ENCODE measurements at places on chromosomes 3 and 15.

DNA sequence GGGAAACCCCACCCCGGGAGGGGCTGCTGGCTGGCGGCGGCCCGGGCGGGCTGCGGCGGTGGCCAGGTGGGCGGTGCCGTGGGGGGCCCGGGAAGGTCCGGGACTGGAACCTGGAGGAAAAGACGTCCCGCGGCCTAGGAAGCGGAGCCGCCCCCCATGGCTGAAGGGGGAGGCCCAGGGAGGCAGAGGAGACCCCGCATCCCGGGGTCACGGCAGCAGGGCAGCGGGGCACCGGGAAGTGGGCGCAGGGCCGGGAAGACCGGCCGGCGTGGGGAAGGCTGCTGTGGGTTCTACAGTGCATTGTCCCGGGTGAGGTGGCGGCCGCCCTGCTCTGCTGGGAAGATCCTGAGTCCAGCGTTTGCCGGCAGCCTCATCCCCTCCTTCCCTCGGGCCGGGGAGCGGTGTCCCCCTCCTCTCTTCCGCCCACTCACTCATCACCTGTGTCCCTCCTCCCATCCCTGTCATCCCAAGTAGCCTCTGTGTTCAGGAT, 525 bp upstream of the FSTL1 start:
- DNase-seq: no peak

DNA sequence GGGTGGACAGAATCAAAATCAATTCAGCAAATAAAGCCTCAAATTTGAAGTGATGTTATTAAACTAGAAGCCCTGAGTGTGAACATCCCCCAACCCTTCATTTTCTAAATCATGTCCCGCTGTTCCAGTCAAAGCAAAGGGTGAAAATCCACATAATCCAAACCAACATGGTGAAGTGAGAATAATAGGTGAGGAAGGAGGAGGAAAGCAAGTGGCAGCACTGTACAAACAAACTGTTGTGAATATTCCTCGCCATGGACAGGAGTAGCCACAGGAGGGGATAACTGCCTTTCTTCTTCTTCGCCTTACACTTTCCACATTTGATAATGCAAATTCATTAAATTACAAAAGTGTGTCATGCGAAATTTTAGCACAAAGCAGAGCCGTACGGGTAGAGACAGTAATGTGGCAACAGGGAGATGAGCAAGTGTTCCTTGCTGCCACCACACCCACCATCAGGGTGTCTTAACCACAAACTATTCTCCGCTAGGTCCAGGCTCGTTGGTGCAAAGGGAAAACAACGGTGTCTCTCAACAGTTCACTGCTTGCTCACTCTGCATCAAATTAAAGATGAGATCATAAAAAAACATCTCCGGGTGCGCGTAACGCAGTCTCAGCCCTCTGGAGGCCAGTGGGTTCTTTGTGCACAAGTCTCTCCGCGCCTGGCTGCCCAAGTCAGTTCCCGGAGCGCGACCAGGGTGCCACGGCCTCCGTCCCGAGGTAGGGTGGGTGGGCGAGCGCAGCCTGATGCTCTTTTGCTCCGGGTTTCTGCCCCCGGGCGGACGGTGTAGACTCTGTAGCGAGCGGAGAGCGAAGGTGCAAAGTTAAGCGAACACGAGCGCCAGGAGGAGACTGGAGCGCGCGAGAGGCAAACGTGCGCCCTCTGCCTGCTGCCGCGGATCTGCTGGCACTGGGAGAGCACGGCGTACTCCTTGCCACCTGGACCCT, 6.7 kb downstream of the EPHA3 start:
- DNase-seq: peak; percentile 59

DNA sequence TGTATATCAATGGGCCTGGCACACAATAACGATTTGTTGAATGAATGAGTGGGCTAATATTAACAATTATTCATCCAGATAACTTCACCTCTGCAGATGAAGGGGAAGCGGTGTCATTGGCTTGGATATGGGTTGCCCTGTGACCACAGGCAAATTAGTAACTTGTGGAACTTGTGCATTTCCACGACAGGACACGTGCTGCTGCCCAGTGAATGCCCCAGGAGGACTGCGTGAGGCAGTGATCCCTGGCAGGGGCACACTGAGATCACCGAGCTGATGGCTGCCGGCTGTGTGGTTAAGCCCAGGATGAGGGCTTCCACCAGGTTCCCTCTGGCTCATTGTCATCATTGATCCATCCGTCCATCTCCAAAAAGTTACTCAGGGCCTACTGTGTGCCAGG, 84.1 kb upstream of the HACD2 start:
- DNase-seq: no peak

DNA sequence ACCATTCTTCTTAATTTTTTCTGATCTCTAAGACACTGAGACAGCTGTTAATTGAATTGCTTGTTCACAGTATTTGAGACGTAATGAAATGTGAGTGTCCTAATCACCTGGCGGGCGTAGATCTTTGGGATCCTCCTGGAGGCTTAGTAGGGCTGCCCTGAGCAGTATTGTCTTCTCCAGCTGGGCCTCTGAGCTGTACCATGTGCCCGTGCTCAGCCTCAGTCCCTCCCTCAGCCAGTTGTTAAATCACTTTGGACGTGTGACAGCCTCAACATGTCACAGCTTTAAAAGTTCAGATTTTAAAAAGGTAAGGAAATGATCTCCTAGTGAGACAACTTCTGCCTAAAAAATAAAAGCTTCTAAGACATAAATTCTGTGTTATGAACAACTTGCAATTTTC, 35.5 kb downstream of the IGF1R start:
- DNase-seq: no peak

DNA sequence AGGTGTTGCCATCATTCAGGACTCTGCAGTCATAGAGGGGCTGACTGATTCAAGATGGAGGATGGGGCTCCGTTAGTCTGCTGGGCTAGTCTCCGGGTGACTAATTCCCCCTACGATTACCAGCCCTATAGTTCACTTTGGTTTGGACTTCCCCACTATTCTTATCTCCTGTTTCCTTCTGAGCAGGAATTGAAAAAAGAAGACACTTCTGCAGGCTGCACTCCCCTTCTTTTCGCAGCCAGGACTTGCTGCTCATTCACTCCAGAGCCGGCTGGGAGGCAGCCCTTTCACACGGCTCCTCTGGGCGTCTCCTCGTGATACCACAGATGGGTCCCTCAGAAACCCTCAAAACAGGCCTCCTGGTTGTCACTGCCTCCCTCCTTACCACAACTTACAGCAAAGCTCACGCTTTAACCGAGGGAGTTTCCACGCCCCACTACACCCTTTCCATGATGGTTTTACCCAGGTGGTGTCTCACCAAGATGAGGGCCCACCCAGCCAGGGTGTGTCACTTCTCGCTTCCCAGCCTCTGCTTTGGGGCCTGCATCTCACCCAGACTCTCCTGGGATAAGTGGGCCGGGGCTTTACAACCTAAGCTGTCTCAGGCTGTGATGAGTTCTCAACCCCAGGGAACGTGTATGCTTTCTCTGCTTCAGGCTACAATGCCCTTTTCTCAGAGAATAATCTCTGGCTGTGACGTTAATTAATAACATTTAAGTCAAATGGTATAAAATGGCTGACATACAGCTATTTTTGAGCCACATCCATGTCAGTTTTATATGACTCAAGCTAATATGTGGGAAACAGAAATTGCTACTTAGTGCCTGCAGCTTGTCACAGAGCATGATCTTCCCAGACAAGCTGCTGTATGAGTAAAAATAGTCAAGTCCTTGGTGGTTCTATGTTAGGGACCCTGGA, 11.9 kb downstream of the CX3CR1 start:
- no peak for DNase-seq

- no peak for DNase-seq
These were observed 71.5 kb downstream of the SSR3 start for GRCh38 chr3:156483426-156483825.

- no peak for DNase-seq
These were observed 32.1 kb downstream of the ILDR1 start for GRCh38 chr3:121989943-121990342.

GRCh38 chr3:48595526-48596121, 495 bp upstream of the COL7A1 start:
- DNase-seq: no peak

GRCh38 chr3:192719964-192720363, 7.4 kb downstream of the FGF12 start:
- no peak for DNase-seq

- DNase-seq: no peak
These were observed 2.5 kb downstream of the FEM1B start for GRCh38 chr15:68279779-68280753.

- no peak for DNase-seq
These were observed 3.8 kb downstream of the NCBP2 start for GRCh38 chr3:196938576-196938975.

DNA sequence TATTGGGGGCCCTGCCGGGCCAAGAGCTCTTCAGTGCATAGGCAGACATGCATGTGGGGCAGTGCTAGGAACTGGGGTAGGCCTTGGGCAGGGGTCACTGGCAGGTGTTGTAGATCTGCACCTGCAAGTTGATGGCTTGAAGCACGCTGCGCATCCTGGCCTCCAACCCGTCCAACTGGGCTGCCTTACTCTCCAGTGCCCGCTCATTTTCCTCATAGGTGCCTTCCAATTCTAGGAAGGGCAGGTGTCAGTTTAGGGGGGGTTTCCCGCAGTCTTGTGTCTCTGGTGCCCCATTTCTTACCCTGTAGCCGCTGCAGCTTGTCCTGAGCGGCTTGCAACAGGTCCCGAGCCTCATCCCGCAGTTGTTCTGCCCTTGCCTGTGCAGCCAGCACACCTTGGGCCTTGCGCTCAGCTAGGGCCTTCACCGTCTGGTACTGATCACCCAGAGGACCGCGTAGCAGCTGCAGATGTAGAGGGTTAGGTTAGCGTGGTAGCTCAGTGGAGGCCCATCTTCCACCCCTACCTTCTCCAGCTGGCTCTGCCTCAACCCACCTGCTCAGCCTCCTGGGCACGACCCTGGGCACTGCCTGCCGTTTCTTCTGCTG, 611 bp upstream of the USP19 start:
- DNase-seq: no peak

DNA sequence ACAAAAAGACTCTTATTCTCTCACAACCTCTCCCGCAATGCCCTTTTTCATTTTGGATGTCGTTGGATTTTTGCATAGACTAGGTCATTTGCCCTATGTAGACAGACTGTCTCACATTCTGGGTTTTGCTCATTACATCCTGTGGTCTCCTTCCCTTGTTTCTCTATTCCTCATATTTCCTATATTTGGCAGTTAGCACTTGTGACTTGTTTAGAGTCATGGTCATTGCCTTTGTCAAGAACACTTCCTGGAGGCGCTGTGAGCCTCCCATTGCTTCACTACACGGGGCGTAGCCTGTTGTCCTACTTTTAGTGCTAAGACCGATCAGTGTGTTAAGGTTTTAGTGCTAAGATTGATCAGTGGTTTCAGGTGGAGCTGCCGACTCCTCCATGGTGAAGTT, 16.1 kb upstream of the TATDN2 start:
- DNase-seq: no peak

Data from NCI-H2081 (cell line).